ENCODE measurements at places on chromosomes 11 and 22. TPM values are rescaled to one million over a fixed set of nuclear protein-coding genes. Genes with fewer than 3 reads are reported as not detected.
A peak's percentile ranks its signal among the peaks of the same experiment; 100 is the strongest.

- peaks cover 19% of the 10 kb centered on the region for H3K4me1 ChIP-seq
- no peak for DNase-seq
- H3K36me3 ChIP-seq: peaks cover 4% of the 10 kb centered on the region
- H3K27ac ChIP-seq: no peak overlapping the region
- H3K4me3 ChIP-seq: no peak overlapping the region
- H3K27me3 ChIP-seq: peaks cover 74% of the 10 kb centered on the region
These were observed 9.8 kb downstream of the PAX6 start for GRCh38 chr11:31801298-31801702.

DNA sequence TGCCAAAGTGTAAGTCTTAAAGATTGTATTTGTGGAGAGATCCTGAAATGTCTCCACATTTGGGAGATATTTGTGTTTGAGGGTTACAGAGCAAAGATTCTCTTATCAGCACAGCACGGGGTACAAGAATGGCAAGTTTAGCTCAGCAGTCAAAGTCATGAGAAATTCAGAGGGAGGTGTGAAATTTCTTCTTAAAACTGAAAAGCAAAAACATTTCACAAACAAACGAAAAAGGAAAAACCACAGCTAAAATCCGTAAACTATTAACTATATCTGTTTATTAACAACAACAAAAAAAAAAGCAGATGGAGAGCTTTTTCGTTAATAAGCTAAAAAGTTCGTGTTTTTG lies 40.9 kb upstream of the ETS1 start:
- peaks cover 91% of the 10 kb centered on the region for H3K4me1 ChIP-seq
- DNase-seq: no peak
- H3K4me3 ChIP-seq: peak overlapping the region; percentile 76

- peaks cover 27% of the 10 kb centered on the region for H3K36me3 ChIP-seq
- no peaks in the 10 kb centered on the region for H3K4me1 ChIP-seq
- H3K27ac ChIP-seq: no peak overlapping the region
- H3K4me3 ChIP-seq: no peak overlapping the region
These were observed 45.6 kb upstream of the GDPD4 start for GRCh38 chr11:77346906-77347603.

- H3K4me1 ChIP-seq: peaks cover 76% of the 10 kb centered on the region
- H3K27ac ChIP-seq: no peak overlapping the region
- no peak overlapping the region for H3K4me3 ChIP-seq
- no peak for DNase-seq
- no peaks in the 10 kb centered on the region for H3K27me3 ChIP-seq
- H3K36me3 ChIP-seq: peaks cover 2% of the 10 kb centered on the region
These were observed 35.8 kb downstream of the TNRC6B start for GRCh38 chr22:40213478-40213877.

- H3K27ac ChIP-seq: peak overlapping the region; percentile 95
- H3K36me3 ChIP-seq: peaks cover 18% of the 10 kb centered on the region
- H3K4me1 ChIP-seq: peaks cover 21% of the 10 kb centered on the region
- H3K4me3 ChIP-seq: peak overlapping the region; percentile 96
These were observed 1.5 kb downstream of the CCDC90B start for GRCh38 chr11:83284501-83285150.

ARHGAP8 gene
- 0.61 TPM for total RNA-seq

GRCh38 chr11:79121351-79121750 lies 319.5 kb downstream of the TENM4 start:
- H3K27me3 ChIP-seq: peaks cover 6% of the 10 kb centered on the region
- no peak for DNase-seq
- H3K4me1 ChIP-seq: no peaks in the 10 kb centered on the region
- H3K36me3 ChIP-seq: no peaks in the 10 kb centered on the region
- H3K27ac ChIP-seq: no peak overlapping the region

DNA sequence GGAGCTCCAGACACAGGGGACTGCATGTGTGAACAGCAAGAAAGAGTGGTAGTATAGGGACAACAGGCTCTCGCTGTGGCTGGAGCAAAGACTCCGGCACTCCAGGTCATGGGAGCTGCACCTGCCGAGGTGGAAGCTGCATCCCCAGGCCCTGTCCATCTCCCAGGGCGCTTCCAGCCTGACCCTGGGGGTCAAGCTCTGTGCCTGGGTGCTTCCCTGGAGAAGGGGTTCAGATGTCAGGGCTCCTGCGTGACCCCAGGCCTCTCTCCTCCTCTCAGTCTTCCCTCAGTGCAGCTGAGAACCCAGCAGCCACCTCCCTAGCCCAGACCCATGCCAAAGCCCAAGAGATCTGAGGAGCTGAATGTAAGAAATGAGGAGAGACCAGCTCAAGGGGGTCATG lies 3.4 kb downstream of the TMPRSS4 start:
- no peaks in the 10 kb centered on the region for H3K4me1 ChIP-seq
- H3K36me3 ChIP-seq: no peaks in the 10 kb centered on the region
- no peak for DNase-seq
- no peak overlapping the region for H3K4me3 ChIP-seq
- no peak overlapping the region for H3K27ac ChIP-seq
